ENCODE measurements at places on chromosomes 11 and 22.

GRCh38 chr22:30021881-30022619, 58.2 kb upstream of the HORMAD2 start:
- no peak for DNase-seq

- DNase-seq: no peak
Measured at GRCh38 chr22:30782613-30783012, 87.9 kb downstream of the OSBP2 start.

DNA sequence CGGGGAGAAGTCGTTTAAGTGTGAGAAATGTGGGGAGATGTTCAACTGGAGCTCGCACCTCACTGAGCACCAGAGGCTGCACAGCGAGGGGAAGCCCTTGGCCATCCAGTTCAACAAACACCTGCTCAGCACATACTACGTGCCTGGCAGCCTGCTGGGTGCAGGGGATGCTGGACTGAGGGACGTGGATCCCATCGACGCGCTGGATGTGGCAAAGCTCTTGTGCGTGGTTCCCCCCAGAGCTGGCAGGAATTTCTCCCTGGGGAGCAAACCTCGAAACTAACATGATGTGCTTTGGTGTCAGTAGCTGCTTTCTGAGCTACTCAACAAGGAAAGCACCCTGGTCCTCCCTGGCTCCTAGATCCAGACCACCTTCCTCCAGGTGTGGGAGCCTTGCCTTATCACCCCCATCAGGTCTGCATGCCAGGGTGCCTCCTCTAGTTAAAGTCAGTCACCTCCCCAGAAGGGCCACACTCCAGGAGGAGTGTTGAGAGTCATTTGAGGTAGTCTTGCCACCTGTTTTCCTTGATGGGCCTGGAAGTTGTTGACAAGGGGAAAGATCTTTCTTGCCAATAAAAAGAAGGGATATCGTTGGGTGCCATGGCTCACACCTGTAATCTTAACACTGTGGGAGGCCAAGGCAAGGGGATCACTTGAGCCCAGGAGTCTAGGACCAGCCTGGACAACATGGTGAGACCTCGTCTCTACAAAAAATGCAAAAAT, 12.9 kb downstream of the ZNF74 start:
- no peak for DNase-seq

- DNase-seq: no peak
Measured at GRCh38 chr11:111082664-111083063, 162.9 kb upstream of the POU2AF2 start.

- DNase-seq: no peak
Measured at GRCh38 chr22:23282089-23282501, 101.8 kb downstream of the BCR start.

GRCh38 chr11:119991669-119992068, 146.2 kb downstream of the TRIM29 start:
- DNase-seq: no peak

DNA sequence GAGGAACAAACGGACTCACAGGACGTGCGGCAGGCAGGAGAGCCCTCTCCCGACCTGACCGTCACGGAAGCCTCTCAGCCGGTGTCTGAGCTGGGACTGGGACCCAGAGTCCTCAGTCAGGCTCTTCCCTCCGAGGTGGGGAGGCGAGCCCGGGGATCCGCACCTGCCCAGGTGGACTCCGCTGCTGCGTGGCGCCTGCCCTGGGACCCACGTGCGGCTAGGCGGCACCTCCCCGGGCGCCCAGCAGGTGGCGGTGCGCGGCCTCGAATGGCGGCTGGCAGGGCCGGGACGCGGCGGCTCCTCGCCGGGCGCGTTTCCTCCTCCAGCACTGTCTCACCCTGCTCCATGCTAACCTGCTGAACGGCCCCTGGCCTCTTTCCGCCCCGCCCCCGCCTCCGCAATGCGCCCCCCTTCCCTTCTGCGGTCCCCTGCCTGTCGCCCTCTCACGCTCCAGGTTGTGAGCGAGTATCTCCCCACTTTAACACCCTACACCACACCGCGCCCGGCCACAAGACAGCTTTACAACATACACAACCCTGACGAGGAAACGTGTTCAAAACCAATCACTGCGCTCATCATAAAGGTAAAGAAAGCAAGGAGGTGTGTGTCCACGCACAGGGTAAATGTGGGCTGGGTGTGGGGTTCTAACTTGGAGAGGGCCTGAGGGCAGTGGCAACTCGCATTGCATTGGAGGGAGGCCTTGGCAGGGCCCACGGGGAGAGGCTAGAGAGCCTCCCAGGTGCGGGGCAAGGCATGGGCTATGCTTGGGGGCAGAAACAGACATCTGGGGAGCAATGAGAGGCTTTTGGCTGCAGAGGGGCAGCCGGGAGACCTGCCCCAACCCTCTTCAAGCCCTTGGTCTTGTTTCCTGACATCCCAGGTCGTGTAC, 25.9 kb upstream of the ATXN10 start:
- peak; percentile 97 for DNase-seq

DNA sequence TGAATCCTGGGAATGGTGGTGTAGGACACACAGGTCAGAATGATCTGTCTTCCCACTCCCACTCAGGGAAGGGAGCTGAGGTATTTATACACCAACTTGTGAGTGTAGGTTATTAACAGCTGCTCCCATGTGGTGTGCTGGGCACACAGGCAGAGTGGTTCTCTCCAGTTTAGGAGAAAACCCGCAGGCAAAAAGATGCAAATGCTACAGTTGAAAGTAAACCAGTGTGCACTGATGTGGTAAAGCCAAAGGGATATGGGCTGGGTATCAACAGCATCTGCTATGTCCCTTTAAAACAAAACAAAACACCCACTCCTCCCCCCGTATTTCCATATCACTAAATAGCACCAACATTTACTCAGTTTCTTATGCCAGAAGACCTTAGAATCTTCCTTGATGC, 75.4 kb upstream of the SYT13 start:
- no peak for DNase-seq

GRCh38 chr22:21693333-21693998, 27.7 kb downstream of the PPIL2 start:
- no peak for DNase-seq

DNA sequence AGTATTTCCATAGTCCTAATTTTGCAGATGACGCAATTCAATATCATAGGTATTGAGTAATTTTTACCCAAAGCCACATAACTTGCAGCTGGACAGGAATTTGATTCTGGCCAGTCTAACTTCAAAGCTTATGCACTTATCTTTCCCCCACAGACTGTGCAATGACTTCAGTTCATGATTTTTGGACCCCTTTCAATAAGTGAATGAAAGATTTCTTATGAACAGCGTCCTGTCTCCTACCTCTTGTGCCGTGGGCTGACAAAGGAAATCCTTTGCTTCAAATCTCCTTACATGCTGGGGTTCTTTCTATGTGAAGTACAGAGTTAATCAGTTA, 217.7 kb upstream of the KIRREL3 start:
- no peak for DNase-seq

- no peak for DNase-seq
Measured at GRCh38 chr11:45580399-45580798, 85.0 kb downstream of the CHST1 start.

DNA sequence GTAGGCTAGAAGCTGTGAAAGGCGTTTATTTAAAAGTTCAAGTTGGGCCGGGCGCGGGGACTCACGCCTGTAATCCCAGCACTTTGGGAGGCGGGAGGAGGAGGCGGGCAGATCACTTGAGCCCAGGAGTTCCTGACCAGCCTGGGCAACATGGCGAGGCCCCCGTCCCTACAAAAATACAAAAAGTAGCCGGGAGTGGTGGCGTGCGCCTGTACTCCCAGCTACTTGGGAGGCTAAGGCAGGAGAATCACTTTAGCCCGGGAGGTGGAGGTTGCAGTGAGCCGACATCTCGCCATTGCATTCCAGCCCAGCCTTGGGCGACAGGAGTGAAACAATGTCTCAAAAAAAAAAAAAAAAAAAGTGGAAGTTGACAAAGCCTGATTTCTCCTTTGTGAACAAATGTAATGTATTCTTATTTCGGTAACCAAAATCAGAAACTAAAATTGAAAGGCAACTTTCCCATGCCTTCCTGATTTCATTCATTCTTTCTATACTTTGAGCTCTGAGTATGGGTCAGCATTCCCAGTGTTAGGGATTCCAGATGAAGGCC, 825 bp downstream of the PTPMT1 start:
- DNase-seq: no peak

DNA sequence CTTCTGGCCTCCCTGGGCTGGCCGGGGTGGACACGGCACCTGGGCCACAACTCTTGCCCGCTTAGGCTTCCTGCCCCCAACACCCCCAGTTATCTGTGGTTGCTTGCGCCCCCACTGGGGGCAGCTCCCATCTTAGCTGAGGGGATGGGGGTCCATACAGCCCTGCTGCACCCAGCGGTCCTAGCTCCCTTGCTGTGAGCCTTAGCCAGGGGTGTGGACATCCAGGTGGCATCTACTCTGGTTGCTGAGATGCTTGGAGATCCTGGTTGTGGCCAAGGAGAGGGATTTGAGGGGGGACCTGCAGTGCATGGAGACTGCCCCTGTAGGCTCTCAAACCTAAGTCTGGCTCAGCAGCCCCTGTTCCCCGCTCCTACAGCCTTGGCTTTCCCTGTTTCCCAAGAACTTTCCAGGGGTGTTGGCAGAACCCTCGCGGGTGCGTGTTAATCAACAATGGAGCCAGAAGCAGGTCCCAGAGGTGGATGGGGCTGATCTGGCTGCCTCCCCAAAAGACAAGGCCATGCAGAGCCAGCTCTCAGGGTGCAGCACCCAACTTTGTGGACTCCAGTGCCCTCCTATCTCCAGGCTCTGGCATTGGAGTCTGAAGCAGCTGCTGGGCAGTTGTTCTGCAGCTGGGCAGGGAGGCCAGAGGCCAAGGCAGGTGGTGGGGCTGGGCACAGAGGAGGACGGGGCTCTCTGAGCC, 3.3 kb downstream of the KCNQ1 start:
- no peak for DNase-seq

DNA sequence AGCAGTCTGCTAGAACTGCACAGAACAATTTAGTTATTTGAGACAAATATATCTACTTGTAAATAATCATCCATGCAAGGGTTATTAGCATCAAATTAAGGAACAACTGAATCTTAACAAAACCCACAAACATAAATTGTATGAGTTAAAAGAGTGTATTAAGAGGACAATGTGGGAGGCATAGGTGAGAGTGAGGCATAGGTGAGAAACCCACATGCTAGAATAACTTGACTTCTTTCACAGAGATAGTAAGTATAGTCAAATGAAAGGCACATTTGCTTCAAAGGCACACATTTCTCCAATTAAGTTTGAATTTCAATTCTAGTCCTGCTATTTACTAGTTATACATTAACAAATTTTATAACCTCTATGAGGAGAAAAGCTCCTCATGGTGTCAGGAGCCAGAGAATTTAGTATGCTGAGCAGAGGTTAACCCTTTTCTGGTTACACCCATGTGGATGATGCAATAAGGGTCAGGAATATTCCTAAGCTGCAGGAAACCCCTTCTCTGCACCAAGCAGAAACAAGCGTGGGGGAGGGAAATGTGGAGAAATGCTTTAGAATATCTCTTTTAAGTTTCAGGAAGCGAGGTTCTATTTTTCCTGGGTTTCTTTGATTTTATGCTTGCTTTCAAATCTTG, 264.2 kb downstream of the GRM5 start:
- no peak for DNase-seq

DNA sequence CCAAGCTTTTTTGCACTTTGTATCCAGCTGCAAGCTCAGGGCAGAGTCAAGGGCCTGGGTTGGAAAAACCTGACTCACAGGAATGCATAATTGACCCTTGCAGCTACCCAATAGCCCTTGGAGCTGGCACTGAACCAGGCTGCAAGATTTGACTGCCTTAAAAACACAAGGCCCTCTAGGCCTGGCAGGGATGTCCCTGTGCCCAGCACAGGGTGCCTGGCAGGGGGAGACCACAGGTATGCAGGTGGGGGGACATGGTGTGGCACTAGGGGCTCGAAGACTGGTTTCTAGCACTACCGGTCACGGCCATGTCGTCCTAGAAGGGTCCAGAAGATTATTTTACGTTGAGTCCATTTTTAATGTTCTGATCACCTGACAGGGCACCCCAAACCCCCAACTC, 30.2 kb downstream of the SBF1 start:
- DNase-seq: no peak

- no peak for DNase-seq
Measured at GRCh38 chr11:20844630-20845029, 175.2 kb downstream of the NELL1 start.

- DNase-seq: peak; percentile 17
Measured at GRCh38 chr11:102309621-102310541, 7.4 kb upstream of the BIRC3 start.

- DNase-seq: no peak
Measured at GRCh38 chr11:133762538-133762937, 82.8 kb downstream of the SPATA19 start.

- no peak for DNase-seq
Measured at GRCh38 chr11:65501186-65501471, 2.3 kb downstream of the MALAT1 start.

DNA sequence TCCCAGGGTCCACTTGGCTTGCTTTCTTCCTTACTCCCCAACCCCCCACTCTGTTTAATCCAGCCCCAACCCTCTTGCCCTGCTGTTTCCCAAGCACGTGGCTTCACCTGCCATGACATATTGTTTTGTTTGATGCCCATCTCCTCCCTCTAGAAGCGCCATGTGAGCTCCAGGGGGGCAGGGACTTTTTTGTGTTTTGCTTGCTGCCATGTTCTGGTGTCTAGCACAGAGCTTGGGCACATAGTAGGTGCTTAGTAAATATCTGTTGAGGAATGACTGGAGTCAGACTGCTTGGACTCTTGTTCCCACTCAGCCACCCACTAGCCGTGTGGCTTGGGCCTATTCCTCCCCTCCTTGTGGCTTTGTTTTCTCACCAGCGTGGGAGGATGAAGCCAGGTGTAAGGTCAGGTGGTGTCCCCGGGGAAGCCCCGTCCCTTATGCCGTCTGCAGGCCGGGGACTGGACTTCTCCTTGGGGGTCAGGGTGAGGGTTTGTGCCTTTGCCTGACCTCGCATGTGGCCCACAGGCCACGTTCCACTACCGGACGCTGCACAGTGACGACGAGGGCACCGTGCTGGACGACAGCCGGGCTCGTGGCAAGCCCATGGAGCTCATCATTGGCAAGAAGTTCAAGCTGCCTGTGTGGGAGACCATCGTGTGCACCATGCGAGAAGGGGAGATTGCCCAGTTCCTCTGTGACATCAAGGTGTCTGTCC, 3.8 kb downstream of the AIP start:
- DNase-seq: no peak

GRCh38 chr11:111562692-111563389, 22.3 kb downstream of the LAYN start:
- no peak for DNase-seq

GRCh38 chr11:2570841-2571597, 126.2 kb downstream of the KCNQ1 start:
- DNase-seq: no peak

DNA sequence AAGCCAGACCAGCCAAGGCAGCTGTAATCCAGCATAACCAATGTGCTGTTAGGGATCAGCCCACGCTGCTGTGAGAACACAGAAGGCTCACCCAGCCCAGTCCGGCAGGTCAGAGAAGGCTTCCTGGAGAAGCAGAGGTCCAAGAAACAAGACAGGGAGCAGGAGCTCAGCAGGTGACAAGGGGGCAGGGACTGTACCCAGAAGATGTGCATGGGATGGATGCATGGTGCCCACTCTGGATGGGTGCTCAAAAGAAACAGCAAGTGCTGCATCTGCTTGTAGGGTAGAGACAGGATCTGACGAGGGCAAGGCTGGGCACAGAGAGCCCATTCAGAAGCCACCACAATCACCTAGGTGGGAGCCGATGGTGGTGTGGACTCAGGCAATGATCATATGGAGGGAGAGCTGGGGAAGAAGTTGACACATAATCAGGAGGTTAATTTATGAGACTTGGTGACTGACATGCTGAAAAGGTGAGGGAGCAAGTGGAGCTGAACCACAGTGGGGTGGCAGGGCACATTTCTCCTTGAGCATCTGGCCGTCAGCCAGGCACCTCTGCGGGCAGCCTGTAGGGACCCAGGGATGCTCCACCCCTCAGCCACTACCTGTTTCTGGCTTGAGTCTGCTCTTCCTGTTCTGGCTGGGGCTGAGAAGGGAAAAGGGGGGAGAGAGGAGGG, 102.3 kb upstream of the DRD2 start:
- DNase-seq: peak; percentile 43

Measured in H1 (cell line).